DMS153 (cell line): ENCODE measurements at places on chromosomes 11 and 22.
A peak's percentile ranks its signal among the peaks of the same experiment; 100 is the strongest.

GRCh38 chr11:121967131-121967704, 148.8 kb downstream of the BLID start:
- no peak for DNase-seq

GRCh38 chr11:74673693-74674360, 57.4 kb downstream of the CHRDL2 start:
- DNase-seq = no peak

GRCh38 chr11:112364962-112365481, 104.4 kb upstream of the PLET1 start:
- DNase-seq = no peak

GRCh38 chr11:86978247-86978646, 23.1 kb upstream of the FZD4 start:
- no peak for DNase-seq

GRCh38 chr11:60493454-60493853, 876 bp downstream of the MS4A12 start:
- DNase-seq = no peak

DNA sequence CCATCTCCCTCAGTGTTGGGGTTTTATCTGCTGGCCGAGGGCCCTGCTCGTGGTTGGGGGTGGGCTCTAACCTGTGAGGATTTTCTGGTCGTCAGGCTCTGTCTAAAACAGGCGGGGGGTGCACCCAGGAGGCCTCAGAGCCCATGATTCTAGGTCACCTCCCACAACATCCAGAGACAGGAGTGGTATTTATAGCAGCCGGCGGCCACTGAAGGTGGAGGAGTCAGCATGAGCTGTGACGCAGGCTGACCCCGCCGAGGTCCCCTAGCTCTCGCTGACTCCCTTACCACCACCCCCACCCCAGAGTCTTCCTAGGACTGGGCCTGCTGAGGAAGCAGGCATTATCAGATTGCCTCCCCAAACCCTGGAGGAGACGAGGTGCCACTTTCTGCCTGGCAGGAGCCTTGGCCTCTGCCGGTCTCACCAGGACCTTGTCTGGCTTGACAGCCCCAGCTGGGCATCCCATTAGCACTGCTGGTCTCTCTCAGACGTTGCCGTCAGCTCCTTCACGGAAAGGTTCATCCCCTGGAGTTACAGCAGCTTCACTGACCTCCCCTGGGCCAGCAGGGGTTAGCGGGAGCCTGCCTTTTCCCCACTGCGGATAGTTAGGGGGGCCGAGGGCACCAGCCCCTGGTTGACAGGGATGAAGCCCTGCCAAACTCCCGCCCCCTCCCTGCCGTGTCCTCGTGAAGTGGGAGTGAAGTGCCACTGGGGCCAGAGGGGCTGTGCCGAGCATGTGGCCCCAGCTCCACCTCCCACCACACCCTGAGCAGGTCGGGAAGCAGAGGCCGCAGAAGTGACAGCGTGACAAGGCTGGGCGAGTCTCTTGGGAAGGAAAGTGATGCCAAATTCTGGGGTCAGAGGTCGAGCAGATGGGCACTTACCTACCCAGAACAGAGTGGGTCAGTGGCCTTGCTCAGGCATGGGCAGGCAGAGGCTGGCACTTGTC, 26.5 kb downstream of the DAGLA start:
- no peak for DNase-seq

DNA sequence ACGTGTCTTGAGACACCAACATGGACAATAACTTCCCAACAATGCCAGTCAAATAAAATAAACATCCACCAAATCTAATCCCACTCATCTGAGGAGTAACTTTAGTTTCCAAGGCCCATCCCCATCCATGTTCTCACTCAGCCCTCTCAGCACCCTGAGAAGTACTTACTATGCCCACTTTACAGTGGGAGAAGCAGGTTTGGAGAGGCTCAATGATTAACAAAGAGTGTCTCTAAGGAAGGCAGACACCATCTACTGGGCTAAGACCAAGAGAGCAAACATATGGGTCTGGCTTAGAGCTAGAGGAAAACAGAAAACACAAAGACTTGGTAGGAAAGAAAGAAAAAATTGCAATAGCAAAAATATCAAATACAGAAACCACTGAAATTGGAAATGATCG, 11.3 kb downstream of the POLDIP3 start:
- DNase-seq = no peak

DNA sequence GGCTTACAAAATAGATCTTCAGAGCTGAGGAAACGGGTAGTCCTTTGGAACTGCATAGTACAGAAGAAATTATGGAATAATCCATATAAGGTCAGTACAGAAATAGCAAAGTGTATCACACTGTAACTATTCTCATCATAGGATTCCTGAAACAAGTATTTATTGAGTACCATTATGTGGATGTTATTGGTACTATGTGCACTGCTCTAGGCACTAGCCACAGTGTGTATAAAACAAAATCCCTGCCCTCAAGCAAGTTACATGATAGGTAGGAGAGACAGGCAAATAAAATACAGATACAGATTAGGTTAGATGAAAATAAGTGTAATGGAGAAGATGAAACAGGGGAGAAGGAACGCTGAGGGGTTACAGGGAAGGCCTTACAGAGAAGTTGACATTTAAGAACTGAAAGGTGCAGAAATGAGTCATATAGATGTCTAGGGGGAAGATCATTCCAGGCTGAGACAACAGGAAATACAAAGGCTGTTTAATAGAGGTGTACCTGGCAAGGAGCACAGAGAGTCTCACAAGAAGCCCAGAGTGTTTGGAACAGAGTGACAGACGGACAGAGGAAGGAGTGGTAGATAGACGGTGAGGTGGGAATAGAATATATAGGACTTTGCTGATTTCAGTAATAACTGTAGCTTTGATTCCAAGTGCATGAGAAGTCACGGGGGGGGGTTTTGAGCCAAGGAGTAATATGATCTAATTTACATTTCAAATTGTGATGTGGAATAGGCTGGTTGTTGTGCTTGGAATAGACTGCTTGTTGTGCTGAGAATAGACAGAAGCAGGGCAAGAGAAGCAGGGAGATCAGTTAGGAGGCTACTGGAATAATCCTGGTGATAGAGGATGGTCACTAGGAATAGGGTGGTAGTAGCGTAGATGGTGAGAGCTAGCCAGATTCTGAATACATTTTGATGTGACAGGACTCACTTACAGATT, 13.7 kb downstream of the RNF141 start:
- no peak for DNase-seq

- no peak for DNase-seq
Measured at GRCh38 chr11:88402192-88402715, 64.7 kb upstream of the CTSC start.

- no peak for DNase-seq
Measured at GRCh38 chr11:103709371-103709770, 327.1 kb upstream of the DDI1 start.

GRCh38 chr11:27722953-27723344, 22.7 kb upstream of the BDNF start:
- no peak for DNase-seq

- no peak for DNase-seq
Measured at GRCh38 chr11:130223291-130223971, 63.8 kb downstream of the ST14 start.

GRCh38 chr22:20002128-20002527, 14.5 kb downstream of the ARVCF start:
- no peak for DNase-seq

- DNase-seq = no peak
Measured at GRCh38 chr11:8732324-8732670, 49.7 kb downstream of the RPL27A start.

DNA sequence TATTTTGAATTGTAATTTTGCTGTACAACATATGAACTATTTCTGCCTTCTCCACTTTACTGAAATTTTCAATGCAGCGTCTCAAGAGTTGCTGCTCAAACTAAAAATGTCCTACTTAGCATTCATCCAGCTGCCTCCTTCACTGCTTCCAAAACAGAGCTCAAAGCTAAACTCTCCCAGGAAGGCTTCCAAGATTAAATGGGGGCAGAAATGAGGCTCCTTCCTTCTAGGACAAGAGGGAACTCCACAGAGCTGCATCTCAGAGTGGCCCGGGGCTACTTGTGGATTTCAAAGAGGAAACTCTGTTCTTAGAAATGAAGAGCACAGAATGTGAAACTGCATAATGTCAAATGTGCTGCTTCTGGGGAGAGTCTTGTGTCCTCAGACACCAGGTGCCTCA, 295.9 kb upstream of the NCAM1 start:
- DNase-seq = no peak

DNA sequence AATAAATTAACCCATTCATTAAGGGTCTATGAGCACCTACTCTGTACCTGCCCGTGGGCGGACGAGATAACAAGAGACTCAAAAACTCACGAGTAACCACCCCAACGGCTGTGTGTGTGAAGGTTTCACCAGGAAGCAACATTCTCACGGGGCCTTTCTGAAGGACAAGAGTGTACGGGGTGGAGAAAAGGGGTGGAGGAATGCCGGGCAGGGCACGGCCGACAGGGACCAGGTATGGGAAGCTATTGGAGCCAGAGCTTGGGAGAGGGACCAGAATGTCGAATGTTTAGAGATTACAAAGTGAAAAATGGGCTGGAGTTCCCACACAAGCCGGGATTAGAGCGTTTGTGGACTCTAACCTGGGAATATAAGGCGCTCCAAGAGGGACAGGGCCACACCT, 1.6 kb downstream of the KMT5B start:
- no peak for DNase-seq

GRCh38 chr11:68471360-68472340, 11.1 kb downstream of the PPP6R3 start:
- no peak for DNase-seq

DNA sequence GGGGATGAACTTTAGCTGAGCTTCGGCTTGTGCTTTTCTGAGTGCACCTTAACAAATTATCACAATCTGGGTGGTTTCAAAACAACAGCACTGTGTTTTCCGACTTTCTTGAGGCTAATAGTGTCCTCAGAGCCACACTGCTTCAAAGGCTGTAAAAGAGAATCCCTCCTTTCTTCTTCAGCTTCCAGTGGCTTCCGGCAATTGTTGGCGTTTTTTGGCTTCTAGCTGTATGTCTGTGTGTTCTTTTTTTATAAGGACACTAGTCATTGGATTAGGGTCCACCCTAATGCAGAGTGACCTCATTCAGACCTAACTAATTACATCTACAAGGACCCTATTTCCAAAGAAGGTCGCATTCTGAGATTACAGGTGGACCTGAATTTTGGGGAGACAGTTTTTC, 30.6 kb downstream of the KIAA1671 start:
- DNase-seq = no peak

GRCh38 chr11:118147502-118147901, 5.1 kb downstream of the SCN4B start:
- no peak for DNase-seq

DNA sequence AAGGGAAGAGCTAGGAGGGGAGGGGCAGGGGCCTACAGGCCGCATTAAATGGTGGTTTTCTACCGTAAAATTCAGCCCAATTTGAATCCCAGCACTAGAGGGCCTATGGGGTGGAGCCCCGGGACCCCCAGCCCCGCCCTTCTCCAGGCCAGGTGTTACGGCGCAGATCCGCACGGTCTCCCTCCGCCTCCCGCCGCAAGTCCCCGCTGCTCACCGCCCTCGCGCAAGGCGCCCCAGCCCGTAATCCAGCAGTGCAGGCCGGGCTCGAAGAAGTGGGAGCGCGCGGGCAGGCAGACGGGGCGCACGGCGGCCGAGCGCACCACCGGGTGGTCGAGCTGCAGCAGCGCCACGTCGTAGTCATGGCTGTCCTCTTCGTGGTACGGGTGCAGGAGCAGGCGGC, 17.3 kb downstream of the KCTD17 start:
- DNase-seq = no peak

DNA sequence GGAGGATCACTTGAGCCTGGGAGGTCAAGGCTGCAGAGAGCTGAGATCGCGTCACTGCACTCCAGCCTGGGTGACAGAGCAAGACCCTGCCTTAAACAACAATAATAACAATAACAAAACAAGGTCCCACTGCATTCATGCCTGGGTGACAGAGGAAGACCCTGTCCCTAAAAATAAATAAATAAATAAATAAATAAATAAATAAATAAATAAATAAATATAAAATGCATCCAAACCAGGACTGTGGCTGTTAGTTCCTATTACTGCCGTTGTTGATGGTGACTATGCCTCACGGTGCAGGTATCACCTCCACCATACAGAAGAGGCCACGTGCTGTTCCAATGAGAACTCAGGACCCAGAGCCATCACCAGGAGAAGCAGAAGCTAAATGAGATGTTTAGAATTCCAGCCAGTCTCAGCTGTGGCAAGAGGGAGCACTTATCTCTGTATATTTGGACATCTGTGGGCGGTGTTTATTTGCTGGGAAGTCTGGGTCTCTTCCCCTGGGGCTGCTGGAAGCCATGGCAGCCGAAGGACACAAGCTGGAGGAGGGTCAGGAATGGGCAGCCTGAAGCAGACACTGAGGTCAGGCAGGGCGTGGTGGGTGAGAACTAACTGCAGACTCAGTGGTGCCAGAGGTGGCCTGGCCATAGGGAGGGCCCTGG, 21.6 kb downstream of the C11orf86 start:
- DNase-seq = no peak

GRCh38 chr11:61569701-61570100, 11.2 kb downstream of the SYT7 start:
- DNase-seq = no peak

GRCh38 chr22:17655289-17655688, 16.7 kb downstream of the BCL2L13 start:
- DNase-seq = no peak

DNA sequence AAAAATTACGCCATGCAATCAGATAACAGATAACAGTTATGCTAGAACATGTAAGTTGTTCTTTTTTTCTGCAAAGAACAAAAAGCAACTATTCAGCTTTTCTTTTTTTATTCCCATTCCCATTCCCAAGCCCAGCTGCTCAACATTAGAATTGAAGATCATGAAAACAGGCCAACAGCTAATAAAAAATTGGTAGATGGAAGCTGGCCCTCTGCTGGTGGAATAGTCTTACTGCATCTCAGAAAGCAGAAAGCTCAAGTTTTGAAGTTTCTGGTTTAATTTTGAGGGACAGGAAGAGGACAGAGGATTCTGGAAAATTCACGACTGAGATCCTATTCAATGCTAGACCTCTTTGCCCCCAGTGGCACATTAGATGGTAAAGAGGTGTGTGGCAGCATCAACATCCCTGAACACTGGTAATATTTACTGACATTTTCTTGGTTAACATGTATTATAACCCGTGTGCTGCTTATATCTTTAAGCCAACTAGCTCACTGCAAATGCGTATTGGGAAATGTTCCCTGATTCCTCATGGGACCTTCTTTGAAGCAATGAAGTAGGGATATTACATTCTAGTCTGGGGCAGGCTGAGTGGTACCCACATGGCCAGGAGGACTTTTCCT, 591.2 kb downstream of the OPCML start:
- peak; percentile 50 for DNase-seq

- no peak for DNase-seq
Measured at GRCh38 chr11:73381589-73381988, 5.4 kb downstream of the RELT start.

- no peak for DNase-seq
Measured at GRCh38 chr22:26756675-26757293, 99.4 kb downstream of the MIAT start.

DNA sequence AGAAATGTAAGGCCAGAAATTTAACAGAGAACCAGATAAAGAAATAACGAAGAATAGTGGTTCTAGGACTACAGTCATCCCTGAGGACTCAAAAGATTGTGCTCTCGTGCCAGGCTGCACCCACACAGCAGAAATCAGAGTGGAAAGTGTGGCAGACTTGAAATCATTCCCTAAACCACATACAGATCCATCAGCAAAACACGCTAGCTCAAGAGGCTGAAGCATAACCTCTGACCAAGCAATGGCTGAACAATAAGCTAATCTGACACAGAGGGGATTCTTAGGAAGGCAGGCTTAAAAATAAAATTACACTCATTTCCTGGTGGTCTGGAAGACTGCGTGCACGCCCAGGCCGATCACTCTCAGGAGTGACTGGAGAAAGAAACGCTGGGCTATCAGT, 19.0 kb downstream of the NCF4 start:
- no peak for DNase-seq
